ENCODE measurements at places on chromosomes 4 and X. TPM values are rescaled to one million over a fixed set of nuclear protein-coding genes. Genes with fewer than 3 reads are reported as not detected.

STS gene
- 3.6 TPM for total RNA-seq

DSPP gene
- not detected for total RNA-seq

MAGEA2B gene
- total RNA-seq: not detected

RTL5 gene
- total RNA-seq: 1.2 TPM

VSIG4 gene
- total RNA-seq: not detected

OPRPN gene
- not detected for total RNA-seq

PDGFC gene
- total RNA-seq: 3.9 TPM

AMMECR1 gene
- total RNA-seq: 27.9 TPM

MAGIX gene
- 1.3 TPM for total RNA-seq

GIMD1 gene
- total RNA-seq: not detected

MAGED4 gene
- 79.1 TPM for total RNA-seq

MAGEA9B gene
- 0.31 TPM for total RNA-seq

ATXN3L gene
- not detected for total RNA-seq

UGT2B15 gene
- total RNA-seq: not detected

DCAF4L1 gene
- total RNA-seq: 0.07 TPM

UGT2B11 gene
- total RNA-seq: not detected

TMEM150C gene
- total RNA-seq: 2.7 TPM

All from H9 (cell line).